ENCODE measurements at places on chromosomes 4 and X.

- DNase-seq, result no peak
Observed at GRCh38 chrX:117895418-117895817, 221.2 kb downstream of the KLHL13 start.

DNA sequence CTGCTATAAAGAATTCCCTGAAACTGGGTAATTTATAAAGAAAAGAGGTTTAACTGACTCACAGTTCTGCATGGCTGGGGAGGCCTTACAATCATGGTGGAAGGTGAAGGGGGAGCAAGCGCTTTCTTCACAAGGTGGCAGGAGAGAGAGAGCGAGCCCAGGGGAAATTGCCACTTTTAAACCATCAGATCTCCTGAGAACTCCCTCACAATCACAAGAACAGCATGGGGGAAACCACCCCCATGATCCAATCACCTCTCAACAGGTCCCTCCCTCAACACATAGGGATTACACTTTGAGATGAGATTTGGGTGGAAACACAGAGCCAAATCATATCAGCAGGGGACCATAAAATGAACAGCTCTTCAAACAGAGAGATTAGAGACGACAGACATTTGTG, 198.6 kb downstream of the MAGEB5 start:
- no peak for DNase-seq

- no peak for DNase-seq
Observed at GRCh38 chr4:112637552-112637866, 566 bp downstream of the LARP7 start.

DNA sequence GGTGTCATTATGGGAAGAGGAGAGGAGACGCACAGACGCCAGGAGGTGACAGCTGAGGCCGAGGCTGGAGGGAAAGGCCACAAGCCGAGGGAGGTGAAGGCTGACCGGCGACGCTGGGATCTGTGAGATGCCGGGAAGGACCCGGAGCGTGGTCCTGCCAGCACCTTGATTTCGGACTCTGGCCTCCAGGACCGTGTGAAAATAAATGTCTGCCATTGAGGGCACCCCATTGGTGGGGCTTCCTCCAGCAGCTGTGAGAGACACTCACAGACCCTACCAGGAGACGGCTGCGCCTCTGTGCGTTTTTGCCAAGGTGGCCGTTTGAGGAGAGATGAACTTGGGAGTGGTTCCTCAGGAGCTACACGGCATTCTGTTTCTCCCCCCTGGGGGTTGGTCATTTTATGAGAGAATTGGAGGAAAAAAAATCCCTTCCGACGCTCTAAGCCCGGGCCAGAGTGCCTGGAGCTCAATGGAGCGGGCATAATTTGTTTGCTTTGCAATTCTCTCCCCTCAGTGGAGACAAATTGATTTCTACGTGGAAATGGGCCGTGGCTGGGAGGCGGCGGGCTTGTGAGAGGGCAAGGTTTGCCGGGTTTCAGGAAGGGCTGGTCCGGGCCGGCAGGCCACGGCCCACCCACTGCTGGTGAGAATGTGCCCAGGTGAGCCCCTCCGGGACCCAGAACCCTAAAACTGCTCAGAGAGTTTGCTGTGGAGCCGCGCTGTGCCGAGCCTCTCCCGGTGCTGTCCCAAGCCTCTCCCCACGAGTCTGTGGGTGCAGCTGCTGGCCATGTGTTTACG, 53.9 kb downstream of the CPZ start:
- DNase-seq, result no peak

- no peak for DNase-seq
Observed at GRCh38 chr4:137647375-137647774, 115.1 kb upstream of the PCDH18 start.

DNA sequence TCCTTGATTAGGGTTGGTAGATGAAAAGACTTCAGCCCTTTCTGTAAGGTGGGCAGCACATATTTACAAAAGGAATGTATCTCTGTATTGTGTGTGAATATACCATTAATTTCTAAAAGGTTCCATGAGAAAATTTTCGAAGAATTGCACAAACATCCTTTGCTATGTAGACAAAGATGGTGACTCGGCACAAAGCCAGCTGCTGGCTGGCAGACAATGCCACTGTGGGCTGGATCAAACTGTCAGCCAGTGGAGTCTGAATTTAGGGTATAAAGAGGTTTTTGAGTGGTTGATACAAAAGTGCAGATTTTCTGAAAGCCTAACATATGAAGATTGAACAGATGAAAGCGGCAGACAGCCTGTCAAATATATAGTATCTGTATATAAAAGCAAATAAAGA, 5.6 kb upstream of the TXK start:
- no peak for DNase-seq

DNA sequence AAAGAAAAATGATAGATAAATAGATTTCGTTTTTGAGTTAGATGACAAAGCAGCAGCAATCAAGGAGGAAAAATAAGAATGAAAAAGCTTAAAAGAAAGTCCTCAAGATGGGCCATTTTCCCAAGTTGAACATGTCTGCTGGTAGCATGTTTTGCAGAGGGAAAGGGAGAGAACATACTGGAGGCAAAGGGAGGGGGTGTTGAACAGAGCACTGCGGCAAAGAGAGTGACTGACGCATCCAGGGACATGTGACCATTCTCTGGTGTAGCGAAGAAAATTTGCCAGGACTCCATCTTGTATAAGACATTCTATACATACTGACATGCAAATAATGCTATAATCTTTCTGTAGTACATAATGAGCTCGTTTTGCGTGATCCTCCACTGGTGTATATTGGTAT, 1.2 kb downstream of the LINC00632 start:
- DNase-seq, result no peak

GRCh38 chr4:39319676-39320075, 46.5 kb downstream of the RFC1 start:
- DNase-seq, result peak; percentile 11

- DNase-seq, result no peak
Observed at GRCh38 chrX:134732676-134733075, 74.4 kb upstream of the PLAC1 start.

- DNase-seq, result no peak
Observed at GRCh38 chr4:185903205-185903604, 91.2 kb upstream of the SORBS2 start.

DNA sequence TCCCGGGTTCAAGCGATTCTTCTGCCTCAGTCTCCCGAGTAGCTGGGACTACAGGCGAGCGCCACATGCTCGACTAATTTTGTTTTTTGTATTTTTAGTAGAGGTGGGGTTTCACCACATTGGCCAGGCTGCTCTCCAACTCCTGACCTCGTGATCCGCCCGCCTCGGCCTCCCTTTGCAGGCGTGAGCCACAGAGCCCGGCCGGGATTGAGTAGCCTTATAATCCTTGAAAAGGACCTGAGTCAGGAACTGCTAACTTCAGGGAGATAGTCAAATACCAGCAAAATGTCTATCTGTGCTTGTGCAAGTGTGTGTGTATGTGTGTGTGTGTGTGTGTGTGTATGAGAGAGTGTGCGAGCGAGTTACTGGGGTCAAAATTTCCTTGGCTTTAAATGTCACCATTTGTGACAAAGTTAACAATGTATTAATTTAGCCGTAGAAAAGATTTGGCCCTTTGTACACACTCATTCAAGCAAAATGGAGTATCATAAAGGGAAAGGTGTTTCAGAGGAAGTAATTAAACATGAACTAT, 1.8 kb upstream of the KDM6A start:
- peak; percentile 32 for DNase-seq

DNA sequence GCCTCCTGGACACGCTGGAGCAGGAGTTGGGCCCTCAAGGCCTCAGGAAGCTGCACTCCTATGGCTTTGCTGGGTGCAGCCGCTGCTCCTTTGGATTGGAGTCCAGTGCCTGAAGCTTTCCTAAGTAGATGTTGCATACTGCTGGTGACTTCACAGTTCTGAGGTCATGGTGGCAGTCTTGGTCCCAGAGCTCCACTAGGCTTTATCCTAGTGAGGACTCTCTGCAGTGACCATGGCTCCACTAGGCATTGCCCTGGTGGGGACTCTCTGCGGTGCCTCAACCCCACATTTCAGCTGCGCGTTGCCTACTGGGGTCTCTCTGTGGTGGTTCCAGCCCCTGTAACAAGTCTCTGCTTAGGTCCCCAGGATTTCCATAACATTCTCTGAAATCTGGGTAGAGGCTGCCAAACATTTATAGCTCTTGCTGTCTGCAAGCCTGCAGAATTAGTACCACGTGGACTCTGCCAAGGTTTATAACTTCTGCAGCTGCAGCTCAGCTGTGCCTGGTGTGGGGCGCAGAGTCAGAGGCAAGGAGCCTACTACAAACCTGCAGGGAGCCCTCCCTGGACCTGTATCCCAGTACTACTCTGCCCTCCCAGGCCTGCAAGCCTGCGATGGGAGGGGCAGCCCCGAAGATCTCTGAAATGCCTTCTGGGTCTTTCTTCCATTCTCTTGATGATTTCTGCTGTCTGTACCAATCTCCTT, 46.0 kb upstream of the NFKB1 start:
- no peak for DNase-seq

GRCh38 chrX:132533409-132533808, 44.6 kb upstream of the MBNL3 start:
- DNase-seq, result no peak

- no peak for DNase-seq
Observed at GRCh38 chr4:150939530-150939929, 75.6 kb downstream of the LRBA start.

DNA sequence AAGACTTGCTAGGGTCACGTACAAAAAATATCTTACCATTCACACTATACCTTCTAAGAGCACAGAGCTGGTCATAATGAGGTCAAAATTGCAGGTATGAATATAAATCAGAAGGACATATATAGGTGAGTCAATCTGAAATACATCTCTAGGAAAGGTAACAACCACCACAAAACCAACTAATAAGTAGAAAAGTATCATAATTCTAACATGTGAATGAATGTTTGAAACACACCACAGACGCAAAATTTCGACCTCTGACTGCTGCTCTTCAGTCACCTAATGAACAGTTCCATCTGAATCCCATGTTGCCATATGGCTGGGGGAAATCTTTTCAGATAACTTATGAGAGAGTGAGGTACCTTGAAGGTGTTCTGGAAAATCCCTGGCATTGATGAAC, 22.1 kb downstream of the STAP1 start:
- no peak for DNase-seq

GRCh38 chrX:139750390-139750789, 42.4 kb upstream of the MCF2 start:
- no peak for DNase-seq

- no peak for DNase-seq
Observed at GRCh38 chr4:182306792-182307507, 63.7 kb downstream of the TENM3 start.
